ENCODE measurements at places on chromosomes 6 and 20.

- no peak for DNase-seq
Observed at GRCh38 chr6:142167071-142167470, 20.0 kb downstream of the VTA1 start.

GRCh38 chr6:165231581-165232561 lies 77.5 kb downstream of the C6orf118 start:
- peak; percentile 52 for DNase-seq

GRCh38 chr6:138086573-138087196 lies 20.5 kb downstream of the PERP start:
- no peak for DNase-seq

GRCh38 chr20:43140726-43141125 lies 49.0 kb downstream of the PTPRT start:
- DNase-seq: no peak

DNA sequence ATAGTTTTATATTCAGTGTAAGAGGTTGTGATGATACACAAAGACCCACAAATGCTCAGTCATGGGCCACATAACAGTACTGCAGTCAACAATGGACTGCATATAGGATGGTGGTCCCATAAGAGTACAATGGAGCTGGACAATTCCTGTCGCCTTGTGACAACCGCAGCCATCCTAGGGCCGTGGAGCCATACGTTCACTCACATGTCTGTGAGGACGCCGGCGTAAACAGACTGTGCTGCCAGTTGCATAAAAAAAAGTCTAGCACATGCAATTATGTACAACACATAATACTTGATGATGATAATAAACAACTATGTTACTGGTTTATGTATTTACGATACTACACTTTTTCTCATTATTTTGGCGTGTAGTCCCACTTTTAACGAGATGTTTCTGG lies 30.9 kb downstream of the BFSP1 start:
- no peak for DNase-seq

- no peak for DNase-seq
Observed at GRCh38 chr6:76876922-76877553, 586.3 kb downstream of the HTR1B start.
